Fibroblast of mammary gland (primary cell): ENCODE measurements at places on chromosomes 6 and 20.

DNA sequence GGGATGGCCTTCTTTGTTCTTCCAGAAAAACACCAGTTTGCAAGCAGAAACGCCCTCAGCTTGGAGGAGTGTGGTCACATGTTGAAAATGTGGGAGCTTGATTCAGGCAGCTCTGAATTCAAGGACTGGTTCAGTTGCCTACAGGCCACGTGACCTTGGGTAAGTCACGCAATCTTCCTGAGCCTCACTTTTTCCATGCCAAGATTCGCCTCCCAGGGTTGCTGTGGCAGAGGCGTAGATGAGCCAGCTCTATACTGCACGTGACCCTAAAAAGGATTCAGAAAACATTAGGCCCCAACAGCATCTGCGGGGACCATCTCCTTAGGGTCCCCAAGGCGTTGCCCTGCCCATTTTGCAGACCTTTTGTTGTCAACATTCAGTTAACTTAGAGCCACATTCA, 112.0 kb upstream of the SNX9 start:
- no peak for DNase-seq

DNA sequence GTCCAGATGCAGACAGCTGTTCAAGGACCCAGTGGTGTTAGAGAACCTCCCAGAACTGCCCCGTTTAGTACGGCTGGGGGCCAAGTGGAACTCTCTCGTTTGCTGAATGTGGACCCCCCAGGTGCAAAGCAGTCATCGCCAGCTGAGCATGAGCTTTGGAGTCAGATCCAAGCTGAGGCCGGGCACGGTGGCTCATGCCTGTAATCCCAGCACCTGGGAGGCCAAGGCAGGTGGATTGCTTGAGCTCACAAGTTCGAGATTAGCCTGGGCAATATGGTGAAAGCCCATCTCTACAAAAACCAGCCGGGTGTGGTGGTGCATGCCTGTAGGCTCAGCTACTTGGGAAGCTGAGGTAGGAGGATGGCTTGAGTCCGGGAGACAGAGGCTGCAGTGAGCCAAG, 29.7 kb downstream of the FOXC1 start:
- no peak for DNase-seq

- no peak for DNase-seq
Observed at GRCh38 chr6:141594874-141595273, 537.9 kb upstream of the GJE1 start.

DNA sequence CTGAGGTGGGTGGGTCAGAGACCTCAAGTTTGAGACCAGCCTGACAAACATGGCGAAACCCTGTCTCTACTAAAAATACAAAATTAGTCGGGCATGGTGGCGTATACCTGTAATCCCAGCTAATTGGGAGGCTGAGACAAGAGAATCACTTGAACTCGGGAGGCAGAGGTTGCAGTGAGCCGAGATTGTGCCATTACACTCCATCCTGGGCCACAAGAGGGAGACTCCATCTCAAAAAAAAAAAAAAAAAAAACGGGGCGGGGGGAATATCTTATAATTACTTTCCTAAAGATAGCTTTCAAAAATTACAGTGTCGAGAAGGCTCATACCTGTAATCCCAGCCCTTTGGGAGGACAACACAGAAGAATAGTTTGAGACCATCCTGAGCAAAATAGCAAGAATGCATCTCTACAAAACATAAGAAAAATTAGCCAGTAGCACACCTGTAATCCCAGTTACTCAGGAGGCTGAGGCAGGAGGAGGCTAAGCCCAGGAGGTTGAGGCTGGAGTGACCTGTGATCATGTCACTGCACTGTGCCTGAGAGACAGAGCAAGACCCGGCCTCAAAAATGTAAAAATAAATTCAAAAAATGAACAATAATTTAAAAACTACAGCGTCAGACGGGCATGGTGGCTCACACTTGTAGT, 25.8 kb downstream of the CBFA2T2 start:
- DNase-seq, result no peak

DNA sequence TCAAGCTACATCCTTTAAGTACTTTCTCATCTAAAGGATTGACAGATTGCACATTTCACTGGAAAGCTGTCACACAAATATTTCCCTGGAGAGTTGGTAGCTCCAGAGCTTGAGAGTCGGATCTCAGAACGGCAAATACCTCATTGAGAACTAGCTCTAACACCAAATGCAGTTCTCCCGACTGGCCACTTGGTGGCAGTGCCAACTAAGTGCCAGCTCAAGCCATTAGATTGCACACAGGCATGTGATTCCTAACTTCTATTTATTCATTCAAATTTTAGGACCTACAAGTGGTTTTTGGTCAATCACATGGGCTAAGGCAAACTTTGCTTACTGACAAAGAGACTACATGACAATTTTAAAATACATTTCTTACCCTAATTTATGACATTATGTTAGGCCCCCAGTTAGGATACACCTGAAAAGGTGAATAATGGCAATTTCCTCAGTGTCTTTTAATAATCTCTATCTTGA, 7.9 kb upstream of the MCHR2 start:
- peak; percentile 66 for DNase-seq

DNA sequence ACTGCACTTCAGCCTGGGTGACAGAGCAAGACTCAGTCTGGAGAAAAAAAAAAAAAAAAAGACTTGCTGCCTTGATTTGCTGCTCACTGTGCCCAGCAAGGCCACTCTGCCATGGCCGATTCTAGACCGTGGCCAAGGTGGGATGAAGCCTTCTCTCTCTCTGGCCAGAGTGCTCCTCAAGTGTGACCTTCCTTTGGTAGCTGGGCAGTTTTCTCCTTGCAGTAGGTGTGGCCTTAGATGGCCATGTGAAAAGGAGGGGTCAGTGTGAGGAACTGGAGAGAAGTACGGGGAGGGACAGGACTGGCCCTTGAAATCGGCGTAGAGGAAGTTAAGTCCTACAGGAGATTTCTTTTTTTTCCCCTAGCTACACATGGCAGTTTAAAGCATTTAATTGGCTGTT, 272.0 kb downstream of the ARID1B start:
- DNase-seq, result no peak

DNA sequence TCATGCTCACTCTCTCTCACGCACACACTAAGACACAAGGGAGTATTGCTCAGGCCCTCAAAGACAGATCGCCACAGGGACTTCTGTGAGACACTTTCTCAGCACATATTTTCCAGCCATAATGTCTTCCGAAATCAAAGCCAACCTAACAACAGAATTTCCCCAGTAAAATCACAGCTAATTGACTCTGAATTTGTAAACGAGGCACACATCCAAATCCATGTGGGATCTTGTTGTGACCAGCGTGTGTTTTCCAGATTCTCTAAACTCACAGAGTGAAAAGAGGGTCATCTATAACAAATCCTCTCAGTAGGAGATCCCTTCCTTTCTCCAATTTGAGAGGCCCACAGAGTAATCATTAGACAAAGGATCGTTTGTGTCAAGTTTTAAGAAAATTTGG, 280.4 kb downstream of the PACRG start:
- DNase-seq, result no peak
